Right forelimb (tissue), 1 donor: ENCODE measurements at places on chromosomes 11 and 22.

GRCh38 chr22:49678137-49678841, 149.4 kb downstream of the BRD1 start:
- peak; percentile 4 for DNase-seq

DNA sequence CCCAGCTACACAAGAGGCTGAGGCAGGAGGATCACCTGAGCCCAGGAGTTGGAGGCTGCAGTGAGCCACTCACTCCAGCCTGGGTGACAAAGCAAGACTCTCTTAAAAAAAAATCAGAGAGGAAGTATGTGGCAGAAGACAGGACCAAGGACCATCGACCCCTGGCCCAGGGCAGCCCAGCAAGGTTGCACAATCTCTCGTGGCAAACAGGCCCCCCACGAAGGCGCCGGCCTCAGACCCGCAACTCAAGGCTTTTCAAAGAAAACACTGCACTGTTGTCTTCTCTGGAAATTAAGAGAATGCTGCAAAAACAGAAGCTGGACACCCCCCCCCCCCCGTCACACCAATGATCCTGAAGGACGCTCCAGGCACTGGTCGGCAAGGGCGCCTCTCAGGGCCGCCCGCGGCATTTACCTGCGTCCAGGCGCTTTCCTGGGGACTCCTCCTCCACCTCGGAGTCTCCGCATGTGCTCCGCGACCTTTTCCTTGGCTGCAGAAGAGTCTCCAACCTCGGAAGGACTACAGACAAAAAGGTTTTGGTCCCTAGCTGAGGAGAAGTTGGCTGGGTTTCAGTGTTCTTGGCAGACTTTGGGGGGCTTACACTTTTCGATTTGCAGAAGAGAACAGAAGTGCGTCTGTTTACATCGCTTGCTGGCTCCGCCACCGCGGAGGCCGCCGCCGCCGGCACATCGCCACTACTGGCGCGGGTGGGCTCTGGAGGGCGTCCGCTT, 40.5 kb downstream of the BRD1 start:
- no peak for DNase-seq

- DNase-seq: no peak
Observed at GRCh38 chr11:65920372-65920802, 1.2 kb downstream of the DRAP1 start.

GRCh38 chr11:61954851-61955421, 4.8 kb downstream of the BEST1 start:
- DNase-seq: peak; percentile 72

DNA sequence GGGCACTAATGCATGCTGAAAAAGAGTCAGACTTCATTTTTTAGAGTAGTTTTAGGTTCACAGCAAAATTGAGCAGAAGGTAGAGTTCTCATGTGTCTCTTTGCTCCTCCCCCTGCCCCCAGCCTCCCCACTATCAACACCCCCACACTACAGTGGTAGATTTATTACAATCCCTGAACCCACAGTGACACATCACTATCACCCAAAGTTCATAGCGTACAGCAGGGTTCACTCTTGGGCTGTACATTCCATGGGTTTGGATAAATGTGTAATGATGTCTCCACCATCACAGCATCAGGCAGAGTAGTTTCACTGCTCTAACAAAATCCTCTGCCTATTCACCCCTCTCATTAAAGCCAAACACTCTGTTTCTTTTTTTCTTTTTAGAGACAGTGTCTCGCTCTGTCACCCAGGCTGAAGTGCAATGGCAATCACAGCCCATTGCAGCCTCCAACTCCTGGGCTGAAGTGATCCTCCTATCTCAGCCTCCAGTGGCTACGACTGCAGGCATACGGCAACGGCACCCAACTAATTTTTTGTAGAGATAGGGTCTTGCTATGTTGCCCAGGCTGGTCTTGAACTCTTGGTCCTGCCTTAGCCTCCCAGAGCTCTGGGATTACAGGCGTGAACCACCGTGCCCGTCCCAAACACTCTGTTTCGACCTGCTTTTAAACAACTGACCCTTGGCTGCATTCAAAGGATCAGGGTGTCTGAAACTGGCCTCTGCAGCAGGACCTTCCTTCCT, 4.1 kb downstream of the BEST1 start:
- no peak for DNase-seq

DNA sequence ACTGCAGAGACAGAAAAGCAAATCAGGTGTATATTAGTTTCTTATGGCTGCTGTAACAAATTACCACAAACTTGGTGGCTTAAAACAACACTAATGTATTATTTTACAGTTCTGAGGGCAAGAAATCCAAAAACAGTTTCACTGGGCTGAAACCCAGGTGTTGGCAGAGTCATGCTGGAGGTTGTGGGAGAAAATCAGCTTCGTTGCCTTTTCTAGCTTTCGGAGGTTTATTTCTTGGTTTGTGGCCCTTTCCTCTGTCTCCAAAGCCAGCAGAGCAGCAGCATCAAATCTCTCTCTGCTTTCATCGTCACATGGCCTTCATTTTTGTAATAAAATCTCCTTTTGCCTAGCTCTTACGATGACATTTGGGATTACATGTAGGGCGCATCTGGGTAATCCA, 33.0 kb upstream of the OR6M1 start:
- DNase-seq: no peak

GRCh38 chr22:19759427-19760057, 1.0 kb upstream of the TBX1 start:
- no peak for DNase-seq

- DNase-seq: no peak
Observed at GRCh38 chr11:117697319-117697718, 99.7 kb downstream of the DSCAML1 start.

DNA sequence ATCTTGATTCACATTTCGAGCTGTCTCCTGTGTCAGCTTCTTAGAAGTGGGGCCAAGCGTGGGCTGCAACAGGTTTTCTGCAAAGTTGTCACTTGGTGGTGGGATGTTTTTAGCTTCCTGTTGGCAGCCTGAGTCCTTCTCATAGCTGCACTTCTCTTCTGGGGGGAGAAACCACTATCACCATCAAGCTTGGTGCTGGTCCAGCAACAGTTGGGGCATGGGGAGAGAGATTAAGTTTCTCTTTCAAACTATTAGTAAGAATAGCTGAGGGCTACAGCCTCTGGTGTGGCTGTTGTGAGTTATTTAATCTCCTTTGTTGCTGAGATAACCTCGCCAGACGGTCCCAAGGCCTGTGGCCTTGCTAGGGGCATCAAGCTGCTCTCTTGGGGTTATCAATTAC, 123.3 kb upstream of the CRYBB3 start:
- no peak for DNase-seq

DNA sequence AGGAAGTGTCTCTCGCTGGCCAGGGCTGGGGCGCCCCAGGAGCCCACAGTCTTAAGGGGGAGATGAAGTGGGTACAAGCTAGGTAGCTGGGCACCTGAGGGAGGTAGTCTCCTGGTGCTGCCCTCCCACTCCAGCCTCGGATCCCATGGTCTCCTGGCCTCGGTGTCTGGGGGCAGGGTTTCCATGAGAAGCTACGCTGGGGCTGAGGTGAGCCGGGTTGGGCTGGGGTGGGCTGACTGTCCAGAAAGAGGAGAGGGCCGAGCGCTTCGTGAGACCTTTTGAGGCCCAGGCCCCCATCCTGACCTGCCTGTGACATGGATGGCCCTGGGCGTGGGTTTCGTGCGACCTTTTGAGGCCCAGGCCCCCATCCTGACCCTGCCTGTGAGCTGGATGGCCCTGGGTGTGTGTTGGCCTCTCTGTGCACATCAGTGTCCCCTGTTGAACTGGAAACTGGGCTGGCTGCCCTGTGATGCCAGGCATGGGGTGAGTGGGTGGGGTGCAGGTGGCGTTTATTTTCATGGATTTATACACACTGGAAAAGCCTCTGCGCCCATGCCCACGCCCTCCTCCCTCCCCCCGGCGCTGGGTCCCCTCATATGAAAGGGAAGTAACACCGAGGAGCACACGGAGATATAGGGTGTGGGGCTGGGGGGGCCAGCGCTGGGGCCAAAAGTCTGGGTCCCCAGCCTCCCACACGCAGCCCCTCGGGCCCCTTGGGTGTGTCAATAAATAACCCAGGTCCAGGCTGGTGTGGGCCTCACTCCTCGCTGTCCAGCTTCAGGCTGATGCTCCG, 8.6 kb downstream of the AIP start:
- DNase-seq: no peak

DNA sequence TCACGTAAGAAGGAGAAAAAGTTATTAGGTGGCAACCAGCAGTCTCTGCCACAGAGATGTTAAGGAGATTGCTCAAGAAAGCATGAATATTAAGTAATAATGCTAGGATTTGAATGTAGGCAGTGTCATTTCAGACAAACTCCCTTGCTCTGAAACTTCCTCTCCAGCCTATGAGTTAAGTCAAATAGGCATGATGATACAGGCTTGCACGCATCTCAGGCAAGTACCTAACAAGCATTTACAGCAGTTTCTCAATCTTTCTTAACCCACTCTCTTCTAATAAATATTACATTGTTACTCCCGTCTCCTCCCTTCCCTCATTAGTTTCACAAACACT, 72.7 kb downstream of the RAB38 start:
- DNase-seq: no peak

- no peak for DNase-seq
Observed at GRCh38 chr22:19488285-19488684, 8.6 kb downstream of the CDC45 start.

DNA sequence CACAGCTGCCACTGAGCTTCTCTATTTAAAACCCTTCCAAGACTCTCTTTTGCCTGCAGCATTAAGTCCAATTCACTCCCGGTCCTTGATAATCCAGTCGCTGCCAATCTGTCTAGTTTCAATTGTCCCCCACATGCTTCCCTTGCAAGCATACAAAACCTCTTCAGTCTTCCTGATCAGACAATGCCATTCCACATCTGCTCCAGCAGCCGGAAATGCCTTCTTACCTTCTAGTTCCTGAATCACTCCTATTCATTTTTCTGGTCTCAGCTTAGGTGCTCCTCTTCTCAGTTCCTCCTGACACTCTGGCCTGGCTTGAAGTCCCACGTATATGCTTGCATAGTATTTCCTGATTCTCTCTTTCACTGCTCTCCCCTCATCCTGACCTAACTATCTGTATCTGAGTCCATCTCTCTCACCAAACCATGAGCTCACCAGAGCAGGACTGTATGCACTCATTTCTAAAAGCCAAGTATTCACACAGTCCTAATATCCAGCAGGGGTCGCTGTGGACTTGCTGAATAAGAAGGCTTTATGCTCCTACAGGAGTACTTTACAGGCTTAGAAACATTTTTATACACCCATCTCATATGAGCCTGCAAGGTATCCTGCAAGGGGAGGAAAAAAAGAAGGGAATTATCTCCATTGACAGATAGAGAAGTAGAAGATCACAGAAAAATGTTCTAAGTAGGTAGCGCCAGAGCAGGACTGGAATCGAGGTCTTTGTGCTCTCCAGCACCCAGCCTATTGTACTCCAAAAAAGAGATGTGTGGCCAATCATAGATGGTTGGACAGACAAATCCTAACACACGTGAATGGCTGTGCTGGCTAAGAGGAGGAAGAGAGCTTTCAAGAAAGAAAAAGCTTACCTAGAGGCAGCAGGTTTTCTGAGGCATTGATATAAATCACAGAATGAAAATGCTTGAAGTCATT, 19.2 kb downstream of the XRRA1 start:
- DNase-seq: peak; percentile 62

DNA sequence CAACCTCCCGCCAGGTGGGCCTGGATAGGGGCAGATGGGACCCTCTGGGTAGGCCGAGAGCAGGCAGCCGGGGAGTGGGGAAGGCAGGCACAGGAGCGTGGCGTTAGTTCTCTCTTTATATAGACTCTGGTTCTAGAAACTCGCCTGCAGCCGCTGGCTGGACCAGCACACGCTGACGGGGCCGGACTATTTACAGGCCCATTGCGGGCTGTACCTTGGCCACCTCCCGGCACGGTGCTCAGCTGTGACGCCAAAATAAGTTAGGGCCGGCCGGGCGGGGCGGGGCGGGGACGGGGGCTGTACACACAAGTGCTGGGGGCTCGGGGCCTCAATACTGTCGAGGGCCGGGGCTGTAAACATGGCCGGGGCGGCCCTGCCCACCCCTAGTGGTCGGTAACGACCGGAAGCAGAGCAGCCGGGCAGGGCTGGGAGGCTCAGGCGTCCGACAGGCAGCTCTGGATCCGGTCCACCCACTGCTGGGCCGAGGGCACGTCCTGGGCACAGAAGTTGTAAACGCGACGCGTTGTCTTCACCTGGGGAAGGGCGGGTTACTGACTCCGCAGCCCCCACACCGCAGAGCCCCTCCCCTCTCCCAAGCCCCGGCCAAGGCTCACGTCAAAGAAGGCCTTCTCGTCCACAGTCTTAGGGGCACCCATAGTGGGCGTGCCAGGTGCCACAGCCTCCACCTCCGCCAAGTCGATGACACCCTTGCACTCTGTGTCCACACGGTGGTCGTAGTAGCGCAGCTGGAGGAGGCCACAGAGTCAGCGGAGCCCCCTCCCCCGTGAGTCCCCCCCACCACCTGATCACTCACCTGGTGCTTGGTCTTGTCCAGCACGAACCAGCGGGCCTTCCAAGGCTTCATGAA, 27.9 kb downstream of the SBF1 start:
- no peak for DNase-seq

- peak; percentile 53 for DNase-seq
Observed at GRCh38 chr11:45110562-45110961, 35.9 kb upstream of the PRDM11 start.

- no peak for DNase-seq
Observed at GRCh38 chr22:45496451-45496941, 6.2 kb upstream of the FBLN1 start.

GRCh38 chr22:22910272-22911240, 22.9 kb downstream of the IGLL5 start:
- DNase-seq: no peak

DNA sequence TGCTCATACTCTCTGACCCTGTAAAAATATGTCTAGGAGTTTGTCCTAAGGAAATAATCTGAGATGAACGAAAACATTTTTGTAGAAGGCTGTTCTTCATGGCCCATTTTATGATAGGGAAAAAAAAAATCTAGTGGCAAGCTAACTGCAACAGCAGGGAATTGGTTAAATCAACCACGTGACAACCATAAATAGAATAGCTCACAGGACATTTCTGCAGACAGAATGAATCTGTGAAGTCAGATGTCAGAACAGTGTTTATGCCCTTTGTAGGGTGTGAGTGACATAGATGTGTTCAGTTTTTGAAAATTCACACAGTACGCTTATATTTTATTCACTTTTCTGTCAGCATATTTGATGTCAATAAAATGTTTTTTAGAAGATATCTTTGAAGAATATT, 16.1 kb downstream of the ARHGAP1 start:
- DNase-seq: no peak

GRCh38 chr11:66851239-66851596, 5.6 kb upstream of the LRFN4 start:
- DNase-seq: no peak

- DNase-seq: no peak
Observed at GRCh38 chr22:49524362-49524761, 303.3 kb downstream of the BRD1 start.
